Sigmoid colon (tissue), 7 donors: ENCODE measurements at places on chromosomes 13 and 19.

DNA sequence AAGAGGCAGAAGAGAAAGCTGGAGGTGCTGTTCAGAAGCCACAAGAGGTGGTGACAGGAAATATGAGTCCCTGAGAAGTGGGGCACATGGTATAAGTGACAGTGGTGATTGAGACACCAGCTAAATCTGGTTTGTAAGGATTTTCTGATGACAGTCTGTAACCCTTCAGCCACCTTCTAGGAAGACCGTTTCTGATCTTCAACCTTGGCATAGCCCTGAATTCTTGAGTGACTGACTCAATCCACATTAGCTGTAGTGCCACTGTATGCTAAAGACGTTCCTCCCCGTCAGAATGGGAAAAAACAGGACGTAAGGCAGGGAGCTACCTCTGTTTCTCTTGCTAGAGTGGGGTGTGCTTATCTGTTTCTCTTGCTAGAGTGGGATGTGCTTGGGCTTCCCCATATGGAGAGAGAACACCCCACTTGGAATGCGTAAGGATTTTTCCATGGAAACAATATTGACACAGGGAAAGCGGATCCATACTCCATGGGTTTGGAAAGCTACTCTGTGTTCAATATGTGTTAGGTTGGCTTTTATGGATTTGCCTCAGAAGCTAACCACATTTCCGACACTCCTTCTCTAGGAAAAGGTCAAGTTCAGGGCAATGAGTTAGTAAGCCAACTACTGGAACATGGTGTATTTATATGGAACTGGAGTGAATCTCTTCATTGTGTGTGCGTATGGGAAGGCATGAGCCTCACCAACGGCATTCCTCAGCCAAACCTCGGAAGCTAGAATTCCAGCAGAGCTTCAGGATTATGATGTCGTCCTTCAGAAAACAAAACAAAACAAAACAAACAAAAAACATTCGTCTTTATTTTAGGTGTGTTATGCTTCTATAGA, 948.8 kb upstream of the SLC10A2 start:
- H3K27ac ChIP-seq = no peak overlapping the region
- no peak for DNase-seq
- no peaks in the 10 kb centered on the region for H3K27me3 ChIP-seq
- H3K36me3 ChIP-seq = no peaks in the 10 kb centered on the region

DNA sequence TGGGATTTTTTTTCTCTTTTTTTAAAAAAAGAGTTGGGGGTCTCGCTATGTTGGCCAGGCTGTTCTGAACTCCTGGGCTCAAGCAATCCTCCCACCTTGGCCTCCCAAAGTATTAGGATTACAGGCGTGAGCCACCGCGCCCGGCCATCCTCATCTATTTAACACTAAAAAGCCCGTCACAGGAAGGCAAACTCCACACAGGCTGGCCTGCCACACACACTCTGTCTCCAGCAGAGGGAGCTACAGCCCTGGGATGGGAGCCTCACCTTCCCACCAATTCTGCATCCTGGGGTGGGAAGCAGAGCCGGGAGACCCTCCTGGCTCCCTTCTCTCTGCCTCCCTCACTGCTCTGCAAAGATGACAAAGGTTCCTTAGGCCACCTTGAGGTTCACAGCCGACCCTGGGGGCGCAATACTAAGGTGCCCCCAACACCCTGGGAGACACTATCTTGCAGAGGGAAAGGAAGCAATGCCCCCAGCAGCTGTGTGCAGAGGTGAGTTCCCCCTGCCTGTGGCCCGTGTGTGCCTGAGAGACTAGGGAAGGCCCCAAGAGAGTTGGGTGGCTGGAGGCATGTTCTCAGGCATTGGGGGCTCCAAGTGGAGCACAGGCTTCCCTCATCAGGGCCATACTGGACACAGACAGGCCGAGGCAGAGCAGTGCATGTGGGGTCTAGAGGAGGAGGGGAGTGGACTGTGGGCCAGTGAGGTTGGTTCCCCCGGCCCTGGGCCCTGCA, 27.4 kb upstream of the TIMM44 start:
- no peak overlapping the region for H3K27ac ChIP-seq
- no peak for DNase-seq
- H3K4me1 ChIP-seq = no peaks in the 10 kb centered on the region
- H3K36me3 ChIP-seq = peaks cover 55% of the 10 kb centered on the region
- no peaks in the 10 kb centered on the region for H3K27me3 ChIP-seq
- H3K4me3 ChIP-seq = no peak overlapping the region

DNA sequence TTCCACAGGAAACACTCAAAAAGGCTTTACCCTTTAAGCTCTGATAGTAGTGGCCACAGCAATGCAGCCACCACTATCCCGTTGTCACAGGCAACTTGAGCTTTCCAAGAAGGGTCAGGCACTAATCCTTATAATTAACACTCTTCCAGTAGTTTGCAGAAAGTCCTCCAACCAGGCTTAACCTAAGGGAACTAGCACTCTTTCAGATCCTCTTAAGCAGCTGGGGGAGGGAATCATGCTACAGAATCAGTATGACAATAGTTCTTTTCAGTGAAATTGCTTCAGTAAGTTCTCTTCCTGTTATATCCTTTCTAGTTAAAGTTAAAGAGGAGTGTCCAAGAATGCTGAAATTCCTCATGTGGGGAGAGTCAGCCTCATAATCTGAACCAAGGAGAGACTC, 82.2 kb downstream of the TNFSF11 start:
- no peak overlapping the region for H3K27ac ChIP-seq
- no peaks in the 10 kb centered on the region for H3K27me3 ChIP-seq
- no peaks in the 10 kb centered on the region for H3K36me3 ChIP-seq

DNA sequence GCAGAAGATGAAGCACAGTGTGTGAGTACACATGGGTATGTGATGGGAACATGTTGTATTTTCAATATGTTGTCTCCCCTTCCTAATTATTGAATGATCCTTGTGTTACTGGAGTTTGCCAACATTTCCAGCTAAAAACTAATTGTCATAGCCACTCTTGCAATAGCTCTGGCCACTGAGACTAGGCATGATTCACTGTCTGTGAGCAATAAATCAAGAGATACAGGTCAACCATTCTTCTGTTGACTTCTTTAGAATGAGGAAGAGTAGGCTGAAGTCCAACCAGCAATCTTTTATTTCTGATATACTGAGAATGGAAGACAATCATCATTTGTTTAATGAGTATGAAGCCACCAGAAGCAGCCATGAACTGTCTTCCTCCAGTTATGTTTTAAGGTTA, 413.9 kb downstream of the SLITRK5 start:
- no peaks in the 10 kb centered on the region for H3K4me1 ChIP-seq
- H3K36me3 ChIP-seq = no peaks in the 10 kb centered on the region
- DNase-seq = no peak
- H3K27me3 ChIP-seq = no peaks in the 10 kb centered on the region
- H3K4me3 ChIP-seq = no peak overlapping the region

GRCh38 chr19:45712699-45713067, 18.0 kb downstream of the FBXO46 start:
- no peak overlapping the region for H3K27ac ChIP-seq
- peaks cover 13% of the 10 kb centered on the region for H3K4me1 ChIP-seq
- H3K4me3 ChIP-seq = no peak overlapping the region
- DNase-seq = no peak

DNA sequence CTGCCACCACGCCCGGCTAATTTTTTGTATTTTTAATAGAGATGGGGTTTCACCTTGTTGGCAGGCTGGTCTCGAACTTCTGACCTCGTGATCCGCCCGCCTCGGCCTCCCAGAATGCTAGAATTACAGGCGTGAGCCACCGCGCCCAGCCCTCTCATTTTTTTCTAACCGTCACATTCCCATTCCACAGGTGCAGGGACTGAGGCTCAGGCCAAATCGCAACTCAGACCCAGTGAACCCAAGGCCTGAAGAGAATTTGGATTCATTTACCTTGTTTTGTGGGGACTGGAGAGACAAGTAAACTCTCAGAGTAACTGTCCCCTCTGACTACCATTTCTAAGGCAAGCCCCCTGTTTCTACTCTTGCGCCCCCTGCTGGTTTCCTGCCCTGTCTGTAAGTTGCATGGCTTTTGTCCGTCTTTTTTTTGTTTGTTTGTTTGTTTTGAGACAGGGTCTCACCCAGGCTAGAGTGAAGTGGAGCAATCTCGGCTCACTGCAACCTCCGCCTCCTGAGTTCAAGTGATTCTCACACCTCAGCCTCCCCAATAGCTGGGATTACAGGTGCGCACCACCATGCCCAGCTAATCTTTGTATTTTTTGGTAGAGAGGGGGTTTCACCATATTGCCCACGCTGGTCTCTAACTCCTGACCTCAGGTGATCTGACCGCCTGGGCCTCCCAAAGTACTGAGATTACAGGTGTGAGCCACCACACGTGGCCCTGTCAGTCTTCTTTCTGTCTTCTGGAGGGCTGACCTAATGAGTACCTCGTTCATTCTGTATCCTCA, 2.3 kb upstream of the STRN4 start:
- DNase-seq = no peak
- no peak overlapping the region for H3K4me3 ChIP-seq
- no peaks in the 10 kb centered on the region for H3K36me3 ChIP-seq
- H3K27ac ChIP-seq = no peak overlapping the region
- no peaks in the 10 kb centered on the region for H3K27me3 ChIP-seq
- peaks cover 23% of the 10 kb centered on the region for H3K4me1 ChIP-seq

GRCh38 chr13:24642219-24642618, 38.0 kb upstream of the ATP12A start:
- H3K4me1 ChIP-seq = no peaks in the 10 kb centered on the region
- H3K36me3 ChIP-seq = no peaks in the 10 kb centered on the region
- H3K27me3 ChIP-seq = no peaks in the 10 kb centered on the region
- no peak overlapping the region for H3K27ac ChIP-seq
- no peak for DNase-seq
- no peak overlapping the region for H3K4me3 ChIP-seq

DNA sequence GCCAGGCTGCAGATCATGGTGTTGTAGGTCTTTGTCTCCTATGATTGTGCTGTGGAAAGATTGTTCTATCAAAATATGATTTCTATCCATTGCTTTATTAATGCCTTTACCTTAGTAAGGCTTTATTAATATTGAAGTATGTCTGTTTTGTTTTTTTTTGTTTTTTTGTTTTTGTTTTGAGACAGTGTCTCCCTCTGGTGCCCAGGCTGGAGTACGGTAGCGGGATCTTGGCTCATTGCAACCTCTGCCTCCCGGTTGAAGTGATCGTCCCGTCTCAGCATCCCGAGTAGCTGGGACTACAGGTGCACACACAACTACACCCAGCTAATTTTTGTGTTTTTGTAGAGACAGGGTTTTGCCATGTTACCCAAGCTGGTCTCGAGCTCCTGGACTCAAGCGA, 7.7 kb downstream of the IRGC start:
- H3K4me3 ChIP-seq = no peak overlapping the region
- no peaks in the 10 kb centered on the region for H3K27me3 ChIP-seq
- H3K27ac ChIP-seq = no peak overlapping the region
- no peak for DNase-seq
- peaks cover 4% of the 10 kb centered on the region for H3K36me3 ChIP-seq
- H3K4me1 ChIP-seq = no peaks in the 10 kb centered on the region

DNA sequence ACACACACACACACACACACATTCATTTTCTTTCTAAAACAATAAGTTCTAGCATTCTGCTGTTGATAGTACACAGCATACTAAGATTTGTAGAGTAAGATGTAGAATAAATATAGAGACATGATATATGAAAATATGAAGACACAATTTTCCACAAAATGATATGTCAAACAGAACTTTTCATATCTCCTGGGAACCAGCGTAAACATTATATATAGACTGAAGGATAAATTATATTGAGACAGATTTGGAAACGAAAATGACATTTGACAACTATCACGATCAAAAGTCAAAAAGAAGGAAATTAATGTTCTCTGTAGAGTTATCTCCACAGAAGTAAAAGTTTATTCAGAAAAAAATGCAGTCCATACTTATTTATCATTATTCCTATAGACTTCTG, 1605.7 kb upstream of the SLC10A2 start:
- no peaks in the 10 kb centered on the region for H3K27me3 ChIP-seq
- no peak overlapping the region for H3K4me3 ChIP-seq
- H3K27ac ChIP-seq = no peak overlapping the region
- H3K36me3 ChIP-seq = no peaks in the 10 kb centered on the region

- no peaks in the 10 kb centered on the region for H3K36me3 ChIP-seq
- H3K4me1 ChIP-seq = peaks cover 8% of the 10 kb centered on the region
- no peak overlapping the region for H3K4me3 ChIP-seq
- H3K27ac ChIP-seq = no peak overlapping the region
These were observed 4.2 kb downstream of the LGALS7B start for GRCh38 chr19:38793177-38793576.

DNA sequence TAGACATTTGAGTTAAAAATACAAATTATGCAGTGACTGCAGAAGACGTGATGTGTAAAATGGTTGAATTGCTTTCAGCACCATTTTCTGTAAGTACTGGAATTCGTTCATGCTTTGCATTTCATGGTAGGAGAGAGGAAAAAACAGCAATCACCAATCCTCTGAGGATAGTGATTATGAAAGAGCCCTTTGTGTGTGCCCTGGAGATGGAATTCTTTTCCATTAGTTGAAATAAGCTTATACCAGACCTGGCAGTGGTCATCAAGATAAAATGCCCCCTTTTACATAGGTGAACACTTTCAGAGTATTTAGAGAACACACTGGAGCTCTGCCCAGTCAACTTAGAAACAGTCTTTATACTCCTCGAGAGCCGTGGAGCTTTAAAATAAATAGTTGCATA, 1.7 kb downstream of the CNMD start:
- H3K4me1 ChIP-seq = no peaks in the 10 kb centered on the region
- H3K36me3 ChIP-seq = no peaks in the 10 kb centered on the region
- peaks cover 17% of the 10 kb centered on the region for H3K27me3 ChIP-seq
- no peak for DNase-seq
- no peak overlapping the region for H3K27ac ChIP-seq
- no peak overlapping the region for H3K4me3 ChIP-seq

DNA sequence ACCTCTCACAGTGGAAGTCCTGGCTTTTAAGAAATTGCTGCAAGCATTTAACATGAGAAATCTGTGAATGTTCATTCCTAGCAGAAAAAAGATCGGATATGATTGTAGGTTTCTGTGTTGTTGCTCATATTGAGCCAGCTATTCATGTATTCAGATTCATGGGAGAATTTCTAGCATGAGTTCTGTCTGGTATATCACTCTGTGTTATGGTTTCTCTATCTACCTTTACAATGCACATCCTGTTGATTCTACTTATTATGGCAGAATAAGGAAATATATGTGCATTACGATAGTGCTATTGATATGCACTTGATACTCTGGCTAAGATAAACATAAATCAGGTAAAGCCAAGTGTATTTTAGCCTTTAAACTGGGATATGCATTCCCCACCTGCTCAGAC, 138.2 kb downstream of the KCNRG start:
- H3K4me1 ChIP-seq = no peaks in the 10 kb centered on the region
- no peak overlapping the region for H3K27ac ChIP-seq
- H3K36me3 ChIP-seq = no peaks in the 10 kb centered on the region
- DNase-seq = no peak
- no peaks in the 10 kb centered on the region for H3K27me3 ChIP-seq
- H3K4me3 ChIP-seq = no peak overlapping the region

DNA sequence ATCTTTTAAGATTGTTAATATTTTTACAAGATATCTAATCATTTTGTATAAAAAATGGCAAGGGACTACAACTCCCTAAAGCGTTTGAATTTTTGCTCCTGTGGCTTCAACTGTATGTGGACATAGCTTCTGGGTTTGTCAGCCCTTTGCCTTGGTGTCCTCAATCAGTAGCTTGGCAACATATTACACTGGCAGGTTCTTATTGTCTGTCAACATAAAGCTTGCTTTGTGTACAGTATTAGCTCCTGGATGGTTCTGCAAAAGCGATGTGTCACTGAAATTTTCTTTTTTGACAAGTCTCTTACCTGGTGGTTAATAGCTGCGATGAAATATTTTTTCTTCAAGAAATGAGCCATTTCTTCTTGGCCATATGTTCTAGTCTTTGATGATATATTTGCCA, 190.0 kb downstream of the HS6ST3 start:
- H3K27ac ChIP-seq = no peak overlapping the region
- DNase-seq = no peak
- no peaks in the 10 kb centered on the region for H3K27me3 ChIP-seq

- H3K4me1 ChIP-seq = no peaks in the 10 kb centered on the region
- no peaks in the 10 kb centered on the region for H3K27me3 ChIP-seq
- no peak for DNase-seq
- H3K4me3 ChIP-seq = no peak overlapping the region
These were observed 60.9 kb downstream of the STARD13 start for GRCh38 chr13:33224686-33225085.
